ENCODE measurements at places on chromosomes 12 and 14.

DNA sequence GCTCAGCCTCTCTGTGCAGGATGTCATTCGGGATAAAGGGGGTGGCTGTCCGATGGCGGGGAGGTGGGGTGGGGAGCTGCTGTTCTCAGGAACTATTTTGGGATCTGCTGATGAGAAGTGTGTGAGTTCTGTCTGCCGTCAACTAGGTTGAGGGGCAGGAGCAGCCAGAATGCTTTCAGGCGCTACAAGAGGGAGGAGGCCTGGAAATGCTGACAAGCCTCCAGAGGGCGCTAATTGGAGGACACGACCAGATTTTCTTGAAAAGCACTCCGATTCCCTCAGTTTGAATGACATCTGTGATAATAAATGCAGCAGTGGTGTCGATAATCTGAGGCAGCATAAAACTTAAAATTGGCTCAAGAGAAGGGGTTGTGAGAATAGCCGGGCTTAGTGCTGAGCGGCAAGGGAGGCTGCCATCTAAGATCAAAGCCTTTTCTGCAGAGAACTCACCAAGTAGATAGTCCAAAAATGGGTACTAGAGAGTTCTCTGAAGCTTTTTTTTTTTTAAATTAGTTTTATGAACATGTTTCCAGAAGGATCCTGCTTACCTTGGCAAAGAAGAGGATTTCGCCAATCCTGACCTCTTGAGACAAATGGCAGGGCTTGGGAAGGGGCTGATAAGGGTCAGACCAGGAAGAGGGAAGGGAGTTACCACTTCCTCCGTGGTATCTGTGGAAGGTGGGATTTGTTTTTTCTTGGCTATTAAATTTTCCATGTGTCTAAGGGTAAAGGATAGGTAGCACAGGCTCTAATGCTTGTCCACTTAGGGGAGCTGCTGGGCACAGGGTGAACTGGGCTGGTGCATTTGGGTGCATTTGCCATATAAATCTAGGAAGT is 94.4 kb downstream of the CRACR2A start:
- DNase-seq: no peak

GRCh38 chr12:18135509-18135908 is 45.5 kb upstream of the RERGL start:
- DNase-seq: no peak

DNA sequence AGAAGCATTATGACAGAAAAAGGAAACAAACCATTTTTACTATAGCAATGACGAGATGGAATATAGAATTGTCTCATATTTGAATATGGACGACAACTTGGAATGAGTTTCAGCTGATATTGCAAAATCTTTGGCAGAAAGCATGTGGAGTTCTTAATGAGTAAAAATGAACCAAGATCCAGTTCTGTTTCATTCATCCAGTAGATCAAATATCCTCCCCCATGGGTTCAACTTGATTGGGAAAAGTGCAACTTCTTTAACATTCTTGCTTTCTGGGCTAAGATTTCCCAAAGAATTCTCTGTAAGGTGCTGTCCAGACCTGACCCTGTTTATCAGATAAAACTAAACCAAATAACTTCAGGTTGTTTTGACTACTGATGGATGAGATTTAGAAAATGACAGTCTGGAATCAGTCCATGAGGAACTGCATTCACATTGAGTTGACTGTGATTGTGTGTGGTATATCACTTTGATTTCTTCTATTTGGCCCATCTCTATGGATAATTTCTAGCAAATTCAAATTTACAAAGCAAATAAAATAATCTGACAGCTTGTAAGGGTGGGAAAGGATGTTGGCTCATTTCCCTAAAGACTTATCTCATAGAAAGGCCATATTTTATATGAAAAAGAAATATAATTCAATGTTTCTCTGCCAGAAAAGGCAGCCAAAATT is 267.4 kb downstream of the ADAMTS20 start:
- no peak for DNase-seq

DNA sequence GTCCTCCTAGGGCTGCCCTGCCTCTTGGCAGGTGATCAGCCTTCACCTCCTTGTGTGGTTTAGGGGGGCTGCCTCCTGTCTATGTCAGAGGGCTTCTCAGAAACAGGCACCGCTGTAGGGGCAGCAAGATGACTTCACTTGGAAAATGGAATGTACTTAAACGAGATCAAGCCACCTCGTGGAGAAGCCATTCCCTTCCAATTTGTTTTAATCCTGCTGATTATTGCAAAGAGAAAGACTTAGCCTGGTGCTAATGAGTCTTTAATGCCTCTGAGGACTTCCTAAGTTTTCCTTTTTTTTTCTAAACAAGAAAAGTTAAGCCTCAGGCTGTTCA is 62.3 kb upstream of the RFLNA start:
- DNase-seq: no peak

GRCh38 chr12:2353281-2353680 is 300.5 kb downstream of the CACNA1C start:
- no peak for DNase-seq

DNA sequence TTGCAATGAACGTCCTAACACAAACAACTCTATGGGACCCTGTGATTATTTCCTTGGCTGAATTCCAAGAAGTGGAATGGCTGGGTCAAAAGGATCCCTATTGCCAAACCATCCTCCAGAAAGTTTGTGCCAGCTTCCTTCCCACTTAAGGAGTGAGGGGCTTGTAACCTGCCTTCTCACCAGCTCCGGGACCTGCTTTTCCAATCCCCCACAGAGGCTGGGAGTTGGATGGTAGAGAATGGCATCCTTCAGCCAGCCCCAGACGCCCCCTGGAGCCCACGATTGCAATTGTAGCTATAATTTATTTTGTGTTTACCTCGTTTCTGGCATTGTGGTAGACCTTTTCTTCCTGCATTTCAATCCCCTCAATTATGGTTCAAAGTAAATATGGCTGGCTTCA is 9.7 kb upstream of the ZDHHC22 start:
- DNase-seq: no peak

DNA sequence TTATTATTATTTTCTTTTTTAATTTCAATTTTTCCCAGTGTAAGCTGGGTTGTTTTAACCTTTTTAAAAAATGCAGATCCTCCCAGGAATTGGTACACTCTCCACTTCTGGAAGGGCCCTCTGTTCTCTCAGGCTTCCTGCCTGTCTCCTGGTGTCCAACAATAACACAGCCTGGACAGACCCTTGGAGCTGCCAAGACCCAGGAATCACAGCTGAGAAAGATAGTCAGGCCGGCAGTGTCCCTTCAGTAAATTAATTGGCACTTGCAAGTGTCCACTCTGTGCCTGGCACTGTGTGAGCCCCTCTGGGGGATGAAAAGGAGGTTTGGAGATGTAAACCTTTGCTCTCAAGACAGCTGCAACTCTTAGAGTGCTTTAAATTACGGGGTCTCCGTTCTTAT is 113.3 kb downstream of the SMOC1 start:
- DNase-seq: no peak

- DNase-seq: no peak
Observed at GRCh38 chr12:53326460-53327185, 5.2 kb upstream of the AAAS start.

GRCh38 chr12:12723681-12724420 is 6.7 kb downstream of the CDKN1B start:
- no peak for DNase-seq

GRCh38 chr12:52235822-52236361 is 2.8 kb downstream of the KRT7 start:
- no peak for DNase-seq

- no peak for DNase-seq
Observed at GRCh38 chr12:76936275-76937193, 57.7 kb upstream of the CSRP2 start.

DNA sequence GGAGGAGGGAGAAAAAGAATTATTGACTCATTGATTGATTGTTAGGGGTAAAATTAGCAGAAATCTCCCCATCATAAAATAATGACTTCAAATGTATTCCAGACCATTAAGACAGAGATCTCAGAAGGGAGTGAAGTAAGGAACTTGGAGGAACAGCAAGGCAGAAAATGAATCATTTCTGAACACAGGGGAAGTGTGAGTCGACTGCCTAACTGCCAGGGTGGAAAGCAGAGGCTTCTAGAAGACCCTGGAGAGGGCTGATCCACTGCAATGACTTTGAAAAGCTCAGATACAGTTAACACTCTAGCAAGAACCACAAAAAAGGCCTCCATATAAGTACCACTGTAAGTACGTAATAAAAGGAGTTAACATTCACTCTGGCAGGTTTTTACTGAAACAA is 9.7 kb downstream of the GLTP start:
- DNase-seq: no peak

- no peak for DNase-seq
Observed at GRCh38 chr12:28278499-28278898, 88.2 kb downstream of the CCDC91 start.

DNA sequence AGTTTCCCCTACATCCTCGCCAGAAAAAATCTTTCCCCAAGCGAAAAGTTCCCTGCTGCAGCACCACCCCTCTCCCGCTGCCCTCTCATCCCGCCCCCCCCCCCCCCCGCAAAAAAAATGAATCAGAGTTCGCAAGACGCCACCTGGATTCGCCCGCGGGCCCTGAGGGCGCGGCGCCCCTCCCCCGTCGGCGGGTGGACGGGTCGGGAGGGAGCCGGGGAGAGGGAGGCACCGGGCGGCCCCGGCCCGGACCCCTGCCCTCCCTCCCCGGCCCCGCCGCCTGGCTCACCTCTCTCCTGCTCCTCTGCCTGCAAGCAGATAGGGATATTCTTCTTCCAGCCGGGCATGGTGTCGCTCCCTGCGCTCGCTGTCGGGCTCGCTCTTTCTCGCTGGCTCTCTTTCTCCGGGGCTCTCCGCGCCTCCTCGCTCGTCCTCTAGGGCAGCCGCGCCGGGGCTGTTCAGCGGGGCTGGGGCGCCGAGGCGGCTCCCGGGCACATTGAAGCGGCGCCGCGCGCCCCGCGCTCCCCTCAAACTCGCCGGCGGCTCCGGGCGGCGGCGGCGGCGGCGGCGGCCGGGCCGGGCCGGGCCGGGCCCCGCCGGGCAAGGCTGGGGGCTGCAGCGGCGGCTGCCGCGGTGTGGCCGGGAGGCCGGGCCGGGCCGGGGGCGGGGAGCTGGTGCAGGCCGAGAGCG is 200.3 kb upstream of the CAND1 start:
- no peak for DNase-seq

DNA sequence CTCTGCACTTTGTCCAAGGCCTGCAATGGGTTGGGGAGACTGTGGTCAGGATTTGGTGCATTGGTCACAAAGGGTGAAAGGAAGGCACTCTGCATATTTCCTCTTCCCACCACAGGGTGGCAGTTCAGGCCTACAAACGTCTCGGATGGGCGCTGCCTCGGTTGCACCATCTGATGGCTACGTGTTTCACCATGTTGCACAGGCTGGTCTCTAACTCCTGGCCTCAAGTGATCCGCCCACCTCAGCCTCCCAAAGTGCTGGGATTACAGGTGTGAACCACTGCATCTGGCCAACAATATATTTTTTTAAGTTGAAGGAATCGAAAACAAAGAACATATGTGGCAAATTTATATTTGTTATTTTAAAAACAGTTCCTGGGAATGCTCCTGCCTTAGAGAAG is 35.1 kb downstream of the TMBIM6 start:
- DNase-seq: no peak

GRCh38 chr12:132525011-132525832 is 35.3 kb downstream of the FBRSL1 start:
- no peak for DNase-seq

DNA sequence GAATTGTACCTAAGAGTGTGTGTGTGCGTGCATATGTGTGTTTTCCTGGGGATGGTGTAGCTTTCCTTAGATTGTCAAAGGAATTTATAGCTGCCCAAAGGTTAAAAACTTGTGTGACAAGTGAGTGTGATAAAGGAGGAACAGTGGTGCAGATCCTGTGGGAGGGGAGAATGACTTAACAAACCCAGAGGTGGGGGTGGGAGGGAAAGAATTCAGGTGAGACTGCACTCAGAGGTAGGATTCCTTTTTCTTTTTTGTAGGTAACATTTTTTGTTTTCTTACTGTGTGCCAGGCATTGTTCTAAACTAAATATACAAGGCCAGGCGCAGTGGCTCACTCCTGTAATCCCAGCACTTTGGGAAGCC is 45.3 kb upstream of the SINHCAF start:
- no peak for DNase-seq

DNA sequence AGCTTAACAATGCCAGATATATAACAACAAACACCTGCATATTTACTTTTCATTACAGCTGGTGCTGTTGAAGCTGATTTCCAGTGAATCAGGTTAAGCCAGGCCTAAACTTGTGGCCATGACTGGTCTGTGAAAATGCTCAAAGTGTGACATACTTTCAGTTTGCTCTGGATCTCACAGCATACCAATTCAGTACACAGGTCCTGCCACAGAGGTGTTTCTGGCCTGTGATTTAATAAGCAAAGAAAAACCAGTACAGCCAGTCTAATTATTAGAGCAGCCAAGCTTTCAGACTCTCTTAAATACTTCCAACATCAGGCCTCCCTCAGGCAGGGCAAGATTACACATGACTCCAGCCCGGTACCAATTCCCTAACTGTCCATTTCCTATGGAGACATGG is 27.4 kb upstream of the TMCC3 start:
- no peak for DNase-seq

DNA sequence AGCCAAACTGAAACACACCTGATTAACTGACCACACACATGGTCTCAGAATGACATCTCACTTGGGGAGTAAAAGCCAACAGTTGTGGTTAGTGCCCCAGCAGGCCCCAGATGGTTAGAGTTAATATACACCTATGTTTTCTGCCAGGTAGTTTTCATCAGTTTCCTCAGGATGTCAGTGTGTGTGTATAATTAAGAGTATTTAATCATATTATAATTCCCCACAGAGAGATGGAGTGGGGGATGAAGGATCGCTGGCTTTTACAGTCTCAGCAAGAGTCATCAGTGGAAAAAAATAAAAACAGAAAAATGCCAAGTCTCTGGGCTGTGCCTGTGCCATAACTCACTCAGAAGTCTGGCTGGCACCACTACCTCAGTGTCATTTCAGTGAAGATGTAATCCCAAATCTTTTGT is 412.5 kb downstream of the ZFP36L1 start:
- DNase-seq: peak; percentile 94

GRCh38 chr12:15620741-15621539 is 168.2 kb downstream of the EPS8 start:
- DNase-seq: no peak

GRCh38 chr12:88994971-88995370 is 357.3 kb downstream of the DUSP6 start:
- no peak for DNase-seq

Measured in GM12878 (cell line).